ENCODE measurements at places on chromosomes 4 and X.

DNA sequence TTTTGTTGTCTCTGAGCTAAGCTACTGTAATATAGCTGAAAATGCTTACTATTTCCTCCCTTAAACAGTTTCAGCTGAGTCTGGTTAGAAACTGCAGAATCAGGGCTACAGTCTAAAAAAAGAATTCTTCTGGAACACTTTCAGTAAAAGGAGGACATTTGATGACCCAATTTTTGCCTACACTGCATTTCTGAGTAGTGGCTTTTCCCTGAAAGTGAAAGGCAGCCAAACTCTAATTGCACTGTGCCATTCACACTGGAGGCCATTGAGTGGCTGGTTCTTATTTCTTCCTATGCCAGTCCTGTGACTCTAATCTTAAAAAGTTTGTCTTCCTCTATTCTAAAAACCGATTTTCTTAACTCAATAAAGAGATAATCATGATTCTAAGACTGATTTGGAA, 526.0 kb downstream of the CFAP47 start:
- no peak for DNase-seq

DNA sequence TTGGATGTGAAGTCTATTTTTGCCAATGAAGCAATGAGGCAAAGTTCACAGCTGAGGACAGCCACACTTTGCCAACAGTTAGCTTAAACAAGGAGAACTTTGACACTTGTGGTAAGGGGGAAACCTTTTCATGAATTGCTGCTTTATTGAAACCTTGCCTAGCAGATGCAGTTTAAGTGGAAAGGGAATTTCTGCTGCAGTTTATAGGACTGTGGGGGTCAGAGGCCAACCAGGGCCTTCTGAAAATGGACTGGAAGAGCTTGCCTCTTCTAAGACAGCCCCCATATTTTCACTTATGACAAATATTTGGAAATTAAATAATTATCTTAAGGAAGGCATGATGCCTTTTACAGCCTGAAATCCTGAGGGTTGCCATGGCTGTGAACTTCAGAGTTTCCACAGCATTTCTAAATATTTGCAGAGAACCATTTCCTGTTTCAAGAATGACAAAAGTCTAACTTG, 550.3 kb downstream of the RAB28 start:
- DNase-seq: no peak

- DNase-seq: peak; percentile 84
These were observed 133.3 kb downstream of the DCK start for GRCh38 chr4:71126719-71127118.

GRCh38 chr4:149183638-149184037, 632.0 kb downstream of the IQCM start:
- peak; percentile 22 for DNase-seq

DNA sequence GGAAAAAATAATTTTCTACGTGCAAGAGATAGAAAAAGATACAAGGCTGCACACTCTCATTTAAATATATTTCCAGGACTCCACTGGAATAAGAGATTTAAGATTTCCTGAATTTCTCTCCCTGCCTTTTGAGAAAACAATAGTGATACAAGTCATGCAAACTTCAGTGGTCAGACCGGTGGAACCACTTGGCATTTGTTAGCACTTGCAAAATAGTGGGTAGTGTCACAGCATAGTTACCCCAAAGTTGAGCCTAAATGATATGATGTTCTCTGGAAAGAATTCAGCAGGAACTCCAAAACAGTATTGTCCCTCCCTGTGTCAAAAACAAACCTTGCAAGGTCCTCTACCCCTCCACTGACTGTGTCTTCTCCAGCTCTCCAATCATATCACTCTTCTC, 102.3 kb downstream of the ANKRD50 start:
- DNase-seq: no peak

DNA sequence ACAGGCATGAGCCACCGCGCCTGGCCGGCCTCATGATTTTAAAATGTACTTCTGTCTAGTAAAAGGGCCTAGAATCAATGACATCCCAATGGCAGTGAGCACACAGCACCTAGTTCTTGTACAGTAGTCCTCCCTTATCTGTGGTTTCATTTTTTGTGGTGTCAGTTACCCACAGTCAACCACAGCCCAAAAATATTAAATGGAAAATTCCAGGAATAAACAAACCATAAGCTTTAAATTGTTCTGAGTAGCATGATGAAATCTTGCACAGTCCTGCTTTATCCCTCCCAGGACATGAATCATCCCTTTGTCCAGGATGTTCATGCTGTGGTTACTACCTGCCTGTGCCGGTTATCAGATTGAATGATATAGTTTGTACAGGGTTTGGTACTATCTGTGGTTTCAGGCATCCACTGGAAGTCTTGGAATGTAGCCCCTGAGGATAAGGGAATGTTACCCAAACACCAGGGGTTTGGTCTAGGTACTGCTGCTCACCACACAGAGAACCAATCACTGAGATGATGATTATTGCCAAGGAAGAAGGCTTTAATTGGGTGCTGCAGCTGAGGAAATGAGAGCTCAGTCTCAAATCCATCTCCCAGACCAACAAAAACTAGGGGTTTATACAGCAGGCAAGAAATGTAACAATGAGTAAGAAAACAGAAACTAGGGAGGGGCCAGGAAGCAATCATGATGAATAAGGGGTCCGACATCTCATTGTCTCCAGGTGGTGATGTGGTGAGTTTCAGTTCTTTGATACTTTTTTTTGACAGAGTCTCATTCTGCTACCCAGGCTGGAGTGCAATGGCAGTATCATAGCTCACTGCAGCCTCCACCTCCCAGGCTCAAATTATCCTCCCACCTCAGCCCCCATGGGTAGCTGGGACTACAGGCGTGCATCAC, 16.2 kb upstream of the FHL1 start:
- peak; percentile 63 for DNase-seq

DNA sequence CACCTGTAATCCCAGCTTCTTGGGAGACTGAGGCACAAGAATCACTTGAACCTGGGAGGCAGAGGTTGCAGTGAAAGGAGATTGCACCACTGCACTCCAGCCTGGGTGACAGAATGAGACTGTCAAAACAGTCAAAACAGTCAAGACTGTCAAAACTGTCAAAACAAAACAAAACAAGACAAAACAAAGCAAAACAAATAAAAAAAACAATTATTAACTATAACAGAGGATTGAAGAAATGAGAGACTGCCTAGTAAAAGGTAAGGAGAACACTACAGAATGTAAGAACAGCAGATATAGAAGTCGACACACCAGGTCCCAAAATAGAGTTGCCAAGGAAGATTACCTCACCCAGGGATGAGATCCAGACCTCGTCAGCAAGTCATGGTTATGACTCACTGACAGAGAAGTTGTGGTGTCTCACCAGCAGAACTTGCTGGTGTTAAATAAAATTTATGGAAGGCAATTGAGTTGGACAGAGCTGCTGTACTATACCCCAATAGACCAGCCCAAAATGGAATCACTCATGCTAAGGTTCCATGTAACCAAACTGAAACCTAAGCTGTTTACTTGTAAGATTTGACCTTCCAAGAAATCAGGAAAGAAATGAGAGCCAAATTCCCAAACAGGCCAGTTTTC, 32.1 kb upstream of the GK start:
- DNase-seq: peak; percentile 68

DNA sequence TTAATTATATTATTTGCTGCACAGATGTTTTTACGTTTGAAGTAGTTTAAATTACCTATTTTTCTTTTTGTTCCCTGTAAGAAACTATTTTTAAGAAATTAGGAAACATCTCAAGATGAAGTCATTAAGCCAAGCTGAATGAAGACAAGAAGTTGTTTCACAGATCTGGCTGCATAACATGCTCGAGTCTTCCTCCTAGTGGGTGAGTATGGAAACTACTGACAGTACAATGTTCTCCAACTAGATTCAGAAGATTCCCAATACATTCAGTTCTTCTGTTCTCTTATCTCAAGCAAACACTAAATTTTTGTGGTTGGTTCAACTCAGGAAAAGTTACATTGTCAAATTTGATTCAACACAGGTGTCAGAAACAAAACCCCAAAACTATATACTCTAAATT, 256.8 kb upstream of the VCX start:
- peak; percentile 51 for DNase-seq

- no peak for DNase-seq
These were observed 522.9 kb upstream of the SLIT2 start for GRCh38 chr4:19728773-19729172.

GRCh38 chrX:51776851-51777250, 33.6 kb downstream of the GSPT2 start:
- DNase-seq: no peak

DNA sequence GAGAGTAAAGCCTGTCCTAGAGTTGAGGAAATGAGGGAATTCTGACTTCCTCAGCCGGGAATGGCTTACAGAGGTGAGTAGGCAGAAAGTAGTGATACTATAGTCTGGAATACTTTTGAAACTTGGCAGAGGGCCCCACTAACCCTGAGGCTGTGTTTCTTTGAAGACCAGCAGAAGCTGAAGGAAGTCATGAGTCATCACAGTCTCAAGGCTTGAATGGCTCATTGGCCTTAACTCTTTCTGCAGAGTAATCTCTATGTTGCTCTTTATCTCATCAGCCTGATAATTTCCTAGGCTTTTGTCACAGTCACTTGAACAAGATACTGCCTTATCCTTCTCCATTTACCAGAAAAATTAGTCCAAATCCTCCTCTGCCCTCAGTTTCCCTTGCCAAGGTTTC, 80.8 kb downstream of the ANKRD50 start:
- peak; percentile 92 for DNase-seq

- peak; percentile 30 for DNase-seq
These were observed 125.4 kb upstream of the ZCCHC13 start for GRCh38 chrX:74178536-74178935.

GRCh38 chrX:41823402-41823801, 99.4 kb downstream of the GPR82 start:
- no peak for DNase-seq

DNA sequence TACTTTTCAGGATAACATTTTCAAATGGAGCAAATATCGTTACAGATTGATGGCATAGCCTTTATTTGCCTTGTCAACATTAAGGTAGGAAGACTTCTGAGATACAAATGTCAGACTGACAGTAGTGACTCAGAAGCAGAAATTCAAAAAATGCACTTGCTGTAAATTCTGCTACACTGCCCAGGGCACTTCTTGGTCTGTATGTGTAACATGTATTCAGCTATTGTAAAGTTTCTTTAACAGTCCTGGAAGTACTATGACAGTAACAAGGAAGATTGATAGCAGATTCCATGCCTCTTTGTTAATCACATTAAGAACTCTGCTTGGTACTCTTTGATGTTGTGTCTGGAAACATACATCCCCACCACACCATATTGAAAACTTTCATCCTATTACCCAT, 69.6 kb upstream of the PCDH18 start:
- peak; percentile 11 for DNase-seq

- peak; percentile 51 for DNase-seq
These were observed 155.6 kb upstream of the PACRGL start for GRCh38 chr4:20544645-20545044.

DNA sequence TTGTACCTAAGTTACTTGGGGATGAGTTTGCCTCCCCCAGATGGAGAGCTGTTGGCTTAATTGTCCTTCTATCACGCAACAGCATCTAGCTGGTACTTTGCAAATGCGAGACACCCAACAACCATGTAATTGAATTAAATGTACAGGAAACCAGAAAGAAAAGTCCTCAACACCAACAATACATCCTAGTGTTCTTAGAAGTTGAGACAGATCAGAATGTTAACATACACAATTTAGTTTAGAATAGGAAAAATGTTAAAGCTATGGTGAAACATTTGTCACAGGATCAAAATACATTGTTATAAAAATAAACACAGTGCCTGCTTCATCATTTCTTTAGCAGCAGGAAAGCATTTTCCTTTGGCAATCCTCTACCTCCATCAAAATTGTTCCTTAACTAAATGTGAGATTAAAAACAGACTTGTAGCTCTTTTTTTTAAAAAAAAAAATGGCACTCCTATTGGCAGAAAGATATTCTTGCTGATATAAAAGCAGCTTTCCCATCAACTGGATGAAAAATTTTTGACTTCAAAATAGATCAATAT, 163.1 kb upstream of the MID1 start:
- no peak for DNase-seq

Data from astrocyte of the hippocampus (primary cell).